AG04449 (cell line): ENCODE measurements at places on chromosomes 6 and 20.

DNA sequence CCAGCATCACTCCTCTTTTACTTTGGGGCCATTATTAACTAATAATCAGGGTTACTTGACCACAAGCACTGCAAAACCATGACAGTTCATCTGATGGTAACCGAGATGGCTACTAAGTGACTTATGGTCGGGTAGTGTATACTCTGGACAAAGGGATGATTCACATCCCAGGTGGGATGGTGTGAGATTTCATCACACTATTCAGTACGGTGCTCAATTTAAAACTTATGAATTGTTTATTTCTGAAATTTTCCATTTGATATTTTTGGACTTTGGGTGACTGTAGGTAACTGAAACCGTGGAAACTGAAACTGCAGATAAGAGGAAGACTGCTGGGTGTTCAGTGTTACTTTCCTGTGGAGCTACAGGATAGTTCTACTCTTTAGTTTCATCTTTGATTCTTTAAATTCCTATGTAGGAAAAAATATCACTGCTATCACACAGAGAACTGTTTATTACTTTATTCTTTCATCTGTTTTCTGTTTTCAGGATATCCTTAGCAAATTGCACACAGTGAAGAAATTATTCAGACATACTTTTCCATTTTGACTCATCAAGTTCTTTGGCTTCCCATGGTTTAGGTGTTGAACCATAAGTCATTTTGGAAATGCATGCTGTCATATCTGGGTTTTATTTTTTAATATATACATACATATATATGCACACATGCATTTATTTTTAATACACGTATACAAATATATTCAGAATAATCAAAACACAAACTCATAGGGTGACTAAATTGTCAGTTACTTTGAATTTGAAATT, 59.1 kb upstream of the C20orf144 start:
- no peak for DNase-seq

DNA sequence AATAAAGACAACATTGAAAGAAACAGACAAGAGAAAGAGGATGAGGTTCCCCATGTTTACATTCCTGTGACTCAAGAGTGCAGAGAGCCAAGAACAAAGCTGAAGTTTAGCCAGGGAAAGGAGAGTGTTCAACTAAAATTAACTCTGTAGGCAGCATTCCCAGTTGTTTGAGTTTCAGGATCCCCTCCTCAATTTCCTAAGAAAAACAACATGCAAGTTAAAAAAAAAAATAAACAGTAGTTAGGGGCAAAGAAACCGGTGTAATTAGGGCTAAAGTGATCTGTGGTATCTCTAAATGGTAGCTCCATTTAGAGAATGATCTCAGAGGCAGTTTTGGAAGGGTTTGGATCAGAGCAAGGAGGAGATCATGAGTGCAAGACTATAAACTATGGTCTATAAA, 30.9 kb upstream of the RAB23 start:
- no peak for DNase-seq

DNA sequence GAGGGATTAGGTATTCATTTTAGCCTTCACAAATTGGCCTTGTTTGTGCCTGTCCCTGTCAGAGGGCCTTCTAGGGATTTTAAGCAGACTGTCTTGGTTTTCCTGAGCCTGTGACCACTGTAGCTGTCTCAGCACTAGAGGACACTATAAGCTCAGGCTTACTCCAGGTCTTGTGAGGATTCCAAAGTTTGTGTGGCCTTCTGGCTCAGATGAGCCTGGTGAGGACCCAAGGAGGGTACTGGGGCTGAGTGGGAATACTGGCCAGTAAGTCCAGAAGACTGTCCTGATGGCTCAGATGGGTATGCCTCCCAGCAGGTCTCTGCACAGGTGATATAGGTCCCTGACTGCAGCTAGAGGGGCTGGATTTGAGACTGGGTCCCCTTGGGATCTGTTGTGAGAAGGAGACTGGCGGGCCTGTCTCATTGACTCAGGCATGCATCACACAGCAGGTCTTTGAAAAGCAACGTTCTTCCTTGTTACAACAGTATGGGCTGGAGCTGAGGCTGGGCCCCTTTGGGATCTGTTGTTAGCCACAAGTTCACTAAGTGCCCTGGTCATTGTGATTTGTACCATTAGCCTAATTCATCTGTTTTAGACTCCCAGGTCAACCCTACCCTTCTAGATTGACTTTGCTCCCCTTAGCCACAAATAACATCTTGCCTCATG, 26.3 kb upstream of the TFB1M start:
- no peak for DNase-seq

DNA sequence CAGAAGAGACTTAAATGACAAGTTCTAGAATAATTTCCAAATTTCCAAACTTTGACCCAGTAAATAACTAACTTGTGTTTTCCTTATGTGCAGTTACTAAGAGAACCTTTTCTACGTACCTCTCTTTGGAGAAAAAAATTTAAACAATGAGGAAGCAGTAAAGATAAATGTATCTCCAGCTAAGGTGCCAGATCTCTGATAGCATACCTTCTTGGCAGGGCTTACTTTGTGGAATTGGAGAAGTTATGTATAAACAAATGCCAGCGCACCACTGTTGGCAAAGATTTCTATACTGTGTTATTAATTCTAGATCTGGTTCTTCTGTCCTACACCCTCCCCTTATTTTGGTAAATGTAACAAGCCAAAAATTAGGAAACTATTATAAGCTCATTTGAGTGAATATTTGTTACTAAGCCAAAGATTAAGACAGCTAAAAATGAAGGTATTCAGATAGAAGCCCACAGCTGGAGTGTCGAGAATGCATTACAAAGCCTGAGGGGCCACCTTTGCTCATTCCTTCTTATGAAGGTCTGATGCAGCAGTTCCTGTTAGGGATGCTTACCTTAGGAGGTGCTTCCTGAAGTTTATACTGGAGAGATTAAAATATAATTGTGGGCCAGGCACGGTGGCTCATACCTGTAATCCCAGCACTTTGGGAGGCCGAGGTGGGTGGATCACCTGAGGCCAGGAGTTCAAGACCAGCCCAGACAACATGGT, 373.1 kb upstream of the SOX4 start:
- no peak for DNase-seq

DNA sequence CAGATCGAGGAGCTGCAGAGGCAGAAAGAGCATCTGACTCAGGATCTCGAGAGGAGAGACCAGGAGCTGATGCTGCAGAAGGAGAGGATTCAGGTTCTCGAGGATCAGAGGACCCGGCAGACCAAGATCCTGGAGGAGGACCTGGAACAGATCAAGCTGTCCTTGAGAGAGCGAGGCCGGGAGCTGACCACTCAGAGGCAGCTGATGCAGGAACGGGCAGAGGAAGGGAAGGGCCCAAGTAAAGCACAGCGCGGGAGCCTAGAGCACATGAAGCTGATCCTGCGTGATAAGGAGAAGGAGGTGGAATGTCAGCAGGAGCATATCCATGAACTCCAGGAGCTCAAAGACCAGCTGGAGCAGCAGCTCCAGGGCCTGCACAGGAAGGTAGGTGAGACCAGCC, 26.2 kb downstream of the C20orf173 start:
- DNase-seq = no peak

DNA sequence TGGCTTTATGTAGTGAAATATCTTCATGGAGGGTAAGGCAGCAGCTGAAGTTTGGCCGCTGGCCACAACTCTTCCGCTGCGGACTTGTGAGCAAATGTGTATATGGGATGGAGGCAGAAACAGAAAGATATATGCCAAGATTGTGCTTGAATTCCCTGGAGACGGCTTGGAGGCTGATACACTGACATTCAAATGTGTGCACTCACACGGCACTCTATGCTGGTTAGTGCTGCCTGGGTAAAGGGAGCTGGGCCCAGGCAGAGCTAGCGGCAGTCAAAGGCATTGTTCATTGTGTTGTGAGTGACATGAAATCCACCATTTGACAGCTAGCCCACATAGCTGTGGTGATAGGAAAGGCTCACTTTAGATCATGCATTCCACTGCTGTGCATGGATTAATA, 202.7 kb downstream of the CLIC5 start:
- no peak for DNase-seq

GRCh38 chr6:99467509-99468106, 42.5 kb upstream of the PNISR start:
- DNase-seq = no peak

DNA sequence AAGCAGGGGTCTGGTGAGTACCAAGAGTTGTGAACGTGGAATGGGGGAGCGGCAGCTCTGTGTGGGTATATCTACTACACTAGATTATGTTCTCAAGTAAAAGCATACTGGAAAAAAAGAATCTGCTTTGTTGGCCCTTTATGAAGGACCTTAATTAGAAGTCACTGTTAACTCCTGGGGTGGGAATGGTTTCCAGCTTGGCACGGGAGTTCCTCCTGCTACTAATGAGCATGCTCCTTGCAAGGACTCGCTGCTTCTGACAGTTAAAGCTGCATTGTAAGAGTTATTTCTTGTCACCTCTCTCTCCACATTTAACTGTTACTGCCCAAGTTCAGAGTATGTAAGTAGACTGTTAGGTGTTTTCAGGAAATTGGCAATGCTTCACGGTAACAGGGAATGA, 292.7 kb downstream of the ZFAND3 start:
- no peak for DNase-seq

GRCh38 chr6:31075528-31075927, 36.8 kb downstream of the C6orf15 start:
- no peak for DNase-seq

GRCh38 chr6:156919814-156920369, 142.7 kb downstream of the ARID1B start:
- no peak for DNase-seq

DNA sequence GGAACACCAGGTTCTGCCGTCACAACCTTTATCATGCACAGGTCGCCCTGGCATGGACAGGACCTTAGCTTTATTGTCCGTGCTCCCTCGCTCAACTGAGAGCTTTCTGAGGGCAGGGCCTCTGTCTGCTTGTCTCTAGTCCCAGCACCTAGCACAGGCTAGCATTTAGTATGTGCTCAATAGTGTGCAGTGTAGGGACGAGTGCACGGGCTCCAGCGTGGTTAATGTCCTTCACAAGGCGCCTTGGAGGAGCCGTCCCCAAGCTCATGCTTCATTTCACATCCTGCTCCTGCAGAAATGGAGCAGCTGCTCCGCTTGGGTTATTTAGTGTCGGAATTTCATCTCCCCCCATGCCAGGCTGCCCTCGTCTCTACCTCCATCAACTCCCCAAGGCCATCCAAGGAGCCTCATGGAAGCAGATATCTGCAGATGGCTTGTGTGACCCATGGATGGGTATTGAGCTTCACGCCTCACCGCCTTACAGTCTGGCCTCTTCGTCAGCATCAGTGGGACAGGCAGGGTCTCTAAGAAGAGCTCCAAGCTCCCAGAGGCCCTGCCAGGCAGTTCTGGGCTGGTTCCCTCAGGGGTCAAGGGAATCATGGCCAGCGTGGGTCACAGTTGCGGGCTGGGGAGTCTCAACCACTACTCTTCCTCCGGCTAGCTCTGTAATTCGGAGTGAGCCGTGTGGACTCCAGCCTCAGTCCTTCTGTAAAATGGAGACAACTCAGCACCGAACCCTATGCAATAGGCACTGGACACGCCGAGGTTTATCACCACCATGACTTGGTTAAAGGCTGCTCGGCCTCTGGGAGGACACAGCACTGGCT, 60.8 kb upstream of the APCDD1L start:
- no peak for DNase-seq

- DNase-seq = no peak
These were observed 2.3 kb upstream of the SERPINB1 start for GRCh38 chr6:2844008-2844407.

DNA sequence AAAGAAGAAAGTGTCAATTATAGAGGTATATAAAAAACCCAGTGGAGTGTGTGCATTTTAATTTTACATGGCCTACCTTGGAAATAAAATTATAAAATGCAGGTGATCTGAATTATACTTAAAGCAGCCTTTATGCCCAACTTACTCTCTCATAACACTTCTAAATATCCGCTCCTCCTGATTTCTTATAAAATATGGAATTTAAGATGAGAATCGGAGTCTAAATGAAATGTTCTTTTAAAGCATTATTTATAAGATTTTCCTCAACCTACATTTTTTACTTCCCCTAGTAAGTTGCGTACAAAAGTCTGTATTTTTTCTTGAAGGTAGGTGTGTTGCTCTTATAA, 3.5 kb downstream of the CITED2 start:
- DNase-seq = no peak

GRCh38 chr6:34276881-34277762, 28.3 kb upstream of the SMIM29 start:
- DNase-seq = no peak

- no peak for DNase-seq
These were observed 188.1 kb downstream of the FOXC1 start for GRCh38 chr6:1797801-1798200.

DNA sequence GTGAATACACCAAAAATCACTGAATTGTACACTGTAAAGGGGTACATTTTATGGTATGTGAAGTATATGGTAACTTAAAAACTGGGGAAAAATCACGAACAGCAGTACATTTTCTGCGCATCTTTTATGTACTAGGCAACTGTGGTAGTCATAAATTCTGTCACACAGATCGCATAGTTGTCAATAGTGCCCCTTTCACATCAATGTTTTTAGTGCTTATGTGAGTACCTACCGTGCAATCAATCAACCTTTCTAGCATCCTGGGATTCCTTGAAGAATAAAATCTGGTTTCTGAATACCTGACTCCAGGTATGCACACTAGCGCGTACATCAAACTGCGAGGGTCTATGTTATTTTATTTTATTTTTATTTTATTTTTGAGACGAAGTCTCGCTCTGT, 637 bp upstream of the RPF2 start:
- no peak for DNase-seq

GRCh38 chr6:156877126-156877863, 100.1 kb downstream of the ARID1B start:
- DNase-seq = no peak

GRCh38 chr20:44910690-44911262, 916 bp downstream of the PABPC1L start:
- no peak for DNase-seq

GRCh38 chr20:60057866-60058807, 99.9 kb downstream of the CDH26 start:
- DNase-seq = no peak

- no peak for DNase-seq
These were observed 250.6 kb downstream of the BCKDHB start for GRCh38 chr6:80357081-80357480.

DNA sequence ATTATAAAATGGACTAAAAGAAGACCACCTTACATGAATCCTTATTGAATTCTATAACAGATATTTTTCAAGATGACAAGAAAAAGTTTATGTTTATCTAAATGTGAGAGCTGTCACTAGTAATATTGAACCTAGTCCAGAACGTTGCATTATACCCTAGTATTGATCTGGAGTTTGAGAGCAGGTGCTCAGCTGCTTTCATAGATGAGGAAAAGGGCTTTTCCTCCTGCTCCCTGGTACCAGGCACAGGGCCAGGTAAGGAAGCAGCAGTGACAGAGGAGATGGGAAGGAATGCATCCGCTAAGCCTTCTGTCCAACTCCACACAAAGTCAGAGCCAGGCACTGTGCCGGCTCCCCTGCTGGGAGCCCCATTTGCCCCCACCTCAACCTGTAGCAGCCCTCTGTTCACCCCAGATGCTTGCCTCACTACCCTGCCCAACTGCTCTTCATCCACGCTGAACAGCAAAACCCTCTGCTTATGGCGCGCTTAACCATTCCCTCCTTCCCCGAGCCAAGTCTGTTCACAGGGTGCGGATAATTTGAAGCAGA, 393.1 kb downstream of the FRK start:
- no peak for DNase-seq

- DNase-seq = no peak
These were observed 15.7 kb upstream of the FOXP4 start for GRCh38 chr6:41530476-41530875.
